ENCODE measurements at places on chromosomes 1 and 21. TPM values are rescaled to one million over a fixed set of nuclear protein-coding genes. Genes with fewer than 3 reads are reported as not detected.
A peak's percentile ranks its signal among the peaks of the same experiment; 100 is the strongest.

The OLFML3 gene
- total RNA-seq = 0.25 TPM

DNA sequence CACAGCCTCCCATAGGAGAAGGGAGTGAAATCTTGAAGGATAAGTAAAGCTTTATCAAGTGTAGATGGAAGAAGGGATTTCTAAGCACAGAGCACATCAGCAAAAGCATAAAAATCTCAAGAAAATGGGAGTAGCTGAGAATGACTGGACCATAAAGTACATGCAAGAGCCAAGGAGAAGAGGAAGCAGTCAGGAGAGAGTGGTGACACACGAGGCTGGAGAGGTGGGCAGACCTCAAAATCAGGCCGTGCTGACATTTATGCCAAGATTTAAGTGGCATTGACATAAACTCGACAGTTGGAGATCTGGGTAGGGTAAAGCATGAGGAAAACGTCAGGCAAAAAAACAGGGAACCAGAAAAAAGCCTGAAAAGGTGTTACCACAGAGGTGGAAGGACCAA, 62.3 kb downstream of the GFI1 start:
- H3K27me3 ChIP-seq = no peaks in the 10 kb centered on the region
- no peak overlapping the region for H3K4me3 ChIP-seq
- H3K36me3 ChIP-seq = no peaks in the 10 kb centered on the region
- no peak overlapping the region for H3K27ac ChIP-seq
- no peak for DNase-seq

DNA sequence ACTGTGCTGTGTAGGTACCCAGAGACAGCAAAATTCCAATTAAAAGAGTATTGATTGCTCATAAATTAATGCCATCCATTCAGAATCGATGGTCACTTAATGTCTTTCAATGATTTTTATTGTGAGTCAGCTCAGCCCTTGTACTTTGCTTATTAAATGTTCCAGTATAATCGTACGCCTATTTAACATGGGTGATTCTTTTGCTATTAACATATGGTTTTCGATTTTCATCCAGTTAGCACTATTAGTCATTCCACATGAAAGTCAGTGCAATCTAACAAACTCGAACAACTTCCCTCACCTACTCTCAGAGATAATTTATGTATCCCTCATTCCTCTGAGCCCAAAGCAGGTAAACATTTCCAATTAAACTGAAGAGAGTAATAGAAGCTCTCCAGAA, 109.6 kb upstream of the APP start:
- no peaks in the 10 kb centered on the region for H3K36me3 ChIP-seq
- no peak for DNase-seq
- H3K27me3 ChIP-seq = no peaks in the 10 kb centered on the region
- no peaks in the 10 kb centered on the region for H3K4me1 ChIP-seq

DNA sequence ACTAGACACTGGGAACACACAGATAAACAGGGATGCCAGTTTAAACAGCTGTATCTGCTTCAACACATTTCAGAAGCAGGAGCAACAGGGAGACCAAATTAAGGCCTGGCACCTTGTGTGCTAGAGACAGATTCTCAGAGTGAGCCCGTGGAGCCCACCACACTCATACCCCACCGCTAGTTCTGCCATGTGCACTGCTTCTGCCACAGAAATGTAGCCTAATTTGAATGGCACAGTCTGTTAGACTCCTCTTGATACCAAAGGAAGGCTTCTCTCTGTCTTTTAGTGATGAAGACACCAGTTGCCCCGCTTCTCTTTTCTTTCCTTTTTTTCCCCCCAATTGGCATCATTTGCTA, 29.3 kb upstream of the ACP6 start:
- DNase-seq = no peak
- no peak overlapping the region for H3K4me3 ChIP-seq
- no peak overlapping the region for H3K27ac ChIP-seq
- H3K27me3 ChIP-seq = no peaks in the 10 kb centered on the region

DNA sequence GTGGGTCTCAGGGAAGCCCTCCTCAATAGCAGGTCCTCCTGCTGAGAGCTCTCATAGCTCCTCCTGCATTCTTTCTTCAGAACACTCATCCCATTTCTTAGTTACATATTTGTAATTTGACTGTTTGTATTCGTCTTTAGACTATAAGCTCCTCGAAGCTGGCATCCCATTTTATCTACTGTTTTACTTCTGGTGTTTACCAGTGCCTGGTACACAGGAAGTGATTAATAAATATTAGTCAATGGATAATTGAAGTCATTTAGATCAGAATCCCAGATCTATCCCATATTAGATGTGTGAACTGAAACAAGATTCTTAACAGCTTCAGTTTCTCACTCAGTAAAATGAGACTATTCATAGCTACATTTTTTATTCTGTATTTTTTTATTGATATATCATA, 88.7 kb downstream of the PLPP3 start:
- H3K36me3 ChIP-seq = no peaks in the 10 kb centered on the region
- H3K27ac ChIP-seq = no peak overlapping the region
- H3K27me3 ChIP-seq = no peaks in the 10 kb centered on the region
- peaks cover 3% of the 10 kb centered on the region for H3K4me1 ChIP-seq
- no peak for DNase-seq

DNA sequence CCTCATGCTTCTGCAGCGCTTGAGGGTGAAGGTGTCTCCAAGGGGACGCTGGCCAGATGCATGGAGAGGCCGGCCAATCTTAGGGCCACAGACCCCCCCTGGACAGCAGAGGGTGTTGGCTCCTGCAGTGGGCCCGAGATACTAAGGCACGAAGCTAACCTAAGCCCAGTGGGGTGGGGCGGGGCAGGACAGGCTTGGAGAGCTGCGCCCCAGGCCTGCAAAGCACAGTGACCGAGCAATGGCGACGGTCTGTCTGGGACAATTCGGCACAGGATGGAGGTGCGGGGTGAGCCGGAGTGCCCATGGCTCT, 1.3 kb downstream of the FNDC10 start:
- H3K36me3 ChIP-seq = no peaks in the 10 kb centered on the region
- H3K27me3 ChIP-seq = peaks cover 11% of the 10 kb centered on the region
- H3K4me3 ChIP-seq = no peak overlapping the region

DNA sequence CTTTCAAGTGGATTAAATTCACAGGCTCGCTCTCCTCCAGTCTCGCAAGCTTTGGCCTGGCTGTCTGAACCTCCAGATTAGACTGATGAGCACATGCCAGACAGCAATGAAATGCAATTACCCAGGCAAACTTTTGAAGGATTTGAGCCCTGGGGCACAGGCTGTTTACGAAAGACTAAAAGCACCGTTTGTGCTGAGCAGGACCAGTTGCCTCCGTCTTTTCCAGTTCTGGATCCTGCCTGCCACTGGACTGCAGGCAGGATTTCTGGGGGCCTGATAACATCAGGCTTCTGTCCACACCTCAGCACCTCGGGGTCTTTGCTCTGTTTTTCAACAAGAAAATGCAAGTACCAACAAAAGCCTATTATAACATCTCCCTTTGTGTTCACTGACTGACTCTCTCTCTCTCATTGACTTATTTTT, 145.7 kb downstream of the CLIC6 start:
- no peaks in the 10 kb centered on the region for H3K27me3 ChIP-seq
- H3K4me3 ChIP-seq = no peak overlapping the region
- H3K4me1 ChIP-seq = peaks cover 35% of the 10 kb centered on the region
- no peak for DNase-seq
- no peak overlapping the region for H3K27ac ChIP-seq
- H3K36me3 ChIP-seq = no peaks in the 10 kb centered on the region

GRCh38 chr1:221240690-221241089, 361.4 kb downstream of the HLX start:
- no peaks in the 10 kb centered on the region for H3K36me3 ChIP-seq
- no peaks in the 10 kb centered on the region for H3K4me1 ChIP-seq
- H3K27me3 ChIP-seq = no peaks in the 10 kb centered on the region
- no peak for DNase-seq

The CYP4B1 gene
- total RNA-seq = 0.30 TPM

The MEGF6 gene
- total RNA-seq = 47.6 TPM

The MYOG gene
- not detected for total RNA-seq

DNA sequence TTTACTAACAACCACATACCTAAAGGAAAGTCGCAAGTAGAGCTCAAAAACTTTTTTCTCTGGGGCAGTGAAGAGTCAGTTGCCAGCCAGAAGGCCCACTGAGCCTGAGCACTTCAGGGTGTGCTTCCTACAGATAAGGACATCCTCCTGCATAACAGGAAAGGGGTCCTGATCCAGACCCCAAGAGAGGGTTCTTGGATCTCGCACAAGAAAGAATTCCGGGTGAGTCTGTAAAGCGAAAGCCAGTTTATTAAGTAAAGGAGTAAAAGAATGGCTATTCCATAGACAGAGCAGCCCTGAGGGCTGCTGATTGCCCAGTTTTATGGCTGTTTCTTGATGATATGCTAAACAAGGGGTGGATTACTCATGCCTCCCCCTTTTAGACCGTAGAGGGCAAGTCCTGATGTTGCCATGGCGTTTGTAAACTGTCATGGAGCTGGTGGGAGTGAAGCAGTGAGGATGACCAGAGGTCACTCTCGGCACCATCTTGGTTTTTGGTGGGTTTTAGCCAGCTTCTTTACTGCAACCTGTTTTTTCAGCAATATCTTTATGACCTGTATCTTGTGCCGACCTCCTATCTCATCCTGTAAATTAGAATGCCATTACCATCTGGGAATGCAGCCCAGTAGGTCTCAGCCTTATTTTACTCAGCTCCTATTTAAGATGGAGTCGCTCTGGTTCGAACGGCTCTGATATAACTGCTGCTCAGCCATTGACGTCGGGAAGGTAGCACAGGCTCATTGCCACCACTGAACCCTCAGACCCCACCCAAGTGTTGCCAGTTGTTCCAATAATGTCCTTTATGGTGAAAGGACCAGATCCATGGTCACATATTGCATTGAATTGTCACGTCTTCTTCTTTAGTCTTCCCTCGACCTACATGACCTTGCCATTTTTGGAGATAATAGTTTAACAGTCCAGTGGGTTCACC, 96.6 kb upstream of the ERRFI1 start:
- no peaks in the 10 kb centered on the region for H3K27me3 ChIP-seq
- peak overlapping the region; percentile 99 for H3K27ac ChIP-seq
- H3K36me3 ChIP-seq = no peaks in the 10 kb centered on the region
- no peak overlapping the region for H3K4me3 ChIP-seq
- peaks cover 79% of the 10 kb centered on the region for H3K4me1 ChIP-seq
- no peak for DNase-seq

The FAM72D gene
- 16.3 TPM for total RNA-seq

- DNase-seq = no peak
- H3K27ac ChIP-seq = no peak overlapping the region
- H3K27me3 ChIP-seq = no peaks in the 10 kb centered on the region
- H3K4me3 ChIP-seq = no peak overlapping the region
Observed at GRCh38 chr1:27824411-27824810, 6.2 kb upstream of the PPP1R8 start.

The KHDC4 gene
- total RNA-seq = 60.7 TPM

GRCh38 chr1:80994038-80994437, 806.7 kb upstream of the ADGRL2 start:
- no peak for DNase-seq
- H3K4me1 ChIP-seq = no peaks in the 10 kb centered on the region
- H3K4me3 ChIP-seq = no peak overlapping the region
- no peaks in the 10 kb centered on the region for H3K27me3 ChIP-seq

- H3K27me3 ChIP-seq = no peaks in the 10 kb centered on the region
- H3K4me3 ChIP-seq = no peak overlapping the region
- H3K36me3 ChIP-seq = no peaks in the 10 kb centered on the region
- H3K4me1 ChIP-seq = no peaks in the 10 kb centered on the region
Observed at GRCh38 chr1:15007842-15008241, 145.7 kb upstream of the TMEM51 start.

The ARHGEF11 gene
- 28.9 TPM for total RNA-seq

DNA sequence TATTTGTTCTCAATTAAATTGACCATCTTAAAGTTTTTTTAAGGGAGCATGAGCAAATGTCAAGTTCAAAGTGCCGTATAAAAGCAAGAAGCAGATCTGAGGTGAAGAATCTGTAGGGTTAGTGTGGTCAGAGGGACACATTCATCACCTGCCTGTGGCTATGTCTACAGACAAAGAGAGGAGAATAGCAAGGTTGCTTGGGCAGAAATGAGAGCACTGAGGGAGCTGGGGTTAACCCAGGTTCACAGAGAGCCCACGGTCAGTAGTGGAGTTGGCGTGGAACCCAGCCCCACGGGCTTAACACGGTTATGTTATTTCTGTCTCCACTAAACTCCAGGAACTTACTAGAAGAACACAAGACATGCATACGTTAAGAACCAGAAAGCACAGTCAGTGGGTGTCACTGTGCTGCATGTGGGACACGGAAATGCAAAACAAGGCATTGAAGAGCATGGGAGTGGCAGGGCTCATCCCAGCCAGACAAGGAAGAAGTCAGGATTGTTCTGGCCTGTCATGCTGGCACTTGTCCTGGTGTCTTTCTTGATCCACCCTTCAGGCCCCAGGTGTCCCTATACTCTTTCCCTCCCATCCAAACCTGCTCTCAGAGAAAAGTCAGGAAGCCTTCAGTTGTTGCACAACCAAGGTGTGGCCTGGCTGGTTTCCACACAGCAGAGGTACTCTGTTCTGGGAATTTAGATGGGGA, 95.5 kb upstream of the IVNS1ABP start:
- no peaks in the 10 kb centered on the region for H3K27me3 ChIP-seq
- no peaks in the 10 kb centered on the region for H3K36me3 ChIP-seq
- H3K4me3 ChIP-seq = no peak overlapping the region
- H3K27ac ChIP-seq = no peak overlapping the region

The AK5 gene
- total RNA-seq = 0.22 TPM

The PPP2R5A gene
- 33.1 TPM for total RNA-seq

GRCh38 chr1:64595871-64596515, 126.1 kb downstream of the CACHD1 start:
- H3K36me3 ChIP-seq = no peaks in the 10 kb centered on the region
- no peak overlapping the region for H3K4me3 ChIP-seq
- DNase-seq = no peak
- H3K27ac ChIP-seq = no peak overlapping the region

The INSRR gene
- not detected for total RNA-seq

- DNase-seq = no peak
- no peaks in the 10 kb centered on the region for H3K27me3 ChIP-seq
- no peaks in the 10 kb centered on the region for H3K36me3 ChIP-seq
Observed at GRCh38 chr1:91651661-91652071, 151.0 kb downstream of the CDC7 start.

- no peaks in the 10 kb centered on the region for H3K4me1 ChIP-seq
- H3K4me3 ChIP-seq = no peak overlapping the region
- H3K36me3 ChIP-seq = no peaks in the 10 kb centered on the region
- H3K27ac ChIP-seq = no peak overlapping the region
Observed at GRCh38 chr1:184404727-184405027, 17.8 kb downstream of the C1orf21 start.

DNA sequence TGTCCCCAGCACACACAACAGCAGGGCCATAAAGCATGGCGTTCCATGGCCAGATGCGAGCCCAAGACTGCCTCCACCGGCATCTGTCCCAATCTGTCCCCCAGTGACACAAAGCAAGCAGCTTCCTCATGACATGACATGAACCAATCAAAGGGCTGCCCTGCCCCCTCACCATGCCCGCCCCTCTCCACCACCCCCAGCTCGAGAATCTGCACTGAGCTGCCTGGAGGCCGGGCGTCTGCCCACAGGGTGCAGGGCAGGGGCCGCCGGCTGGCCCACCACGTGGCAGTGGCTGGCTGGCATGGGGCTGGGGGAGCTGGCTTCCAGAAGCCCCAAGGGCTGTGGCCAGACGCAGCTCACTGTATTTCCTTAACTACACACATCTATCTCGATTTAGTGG, 27.8 kb downstream of the WNT9A start:
- no peaks in the 10 kb centered on the region for H3K36me3 ChIP-seq
- H3K4me3 ChIP-seq = no peak overlapping the region
- no peak for DNase-seq
- peaks cover 11% of the 10 kb centered on the region for H3K4me1 ChIP-seq

GRCh38 chr1:181179987-181180365, 91.5 kb downstream of the IER5 start:
- H3K4me3 ChIP-seq = no peak overlapping the region
- no peaks in the 10 kb centered on the region for H3K36me3 ChIP-seq
- H3K27me3 ChIP-seq = peaks cover 10% of the 10 kb centered on the region

GRCh38 chr1:29969576-29969975, 733.3 kb downstream of the PTPRU start:
- no peak overlapping the region for H3K27ac ChIP-seq
- H3K36me3 ChIP-seq = no peaks in the 10 kb centered on the region
- no peak for DNase-seq

The KCNJ6 gene
- total RNA-seq = not detected

All from HCT116 (cell line).